ENCODE measurements at places on chromosomes 7 and 10. TPM values are rescaled to one million over a fixed set of nuclear protein-coding genes. Genes with fewer than 3 reads are reported as not detected.

Gene ARHGEF35
- 0.73 TPM for total RNA-seq

Gene UCMA
- not detected for total RNA-seq

Gene PRR15
- 0.30 TPM for total RNA-seq

Gene LOXL4
- total RNA-seq, result 9.1 TPM

Gene MYPN
- 0.79 TPM for total RNA-seq

Gene LIPF
- not detected for total RNA-seq

Gene RBP4
- not detected for total RNA-seq

Gene CTAGE8
- not detected for total RNA-seq

Gene ELFN1
- total RNA-seq, result 0.84 TPM

Gene SEMA3E
- total RNA-seq, result 0.27 TPM

Gene TRPV6
- total RNA-seq, result not detected

Gene ACTL6B
- total RNA-seq, result not detected

Gene ADK
- 51.2 TPM for total RNA-seq

Gene NUTM2D
- 1.9 TPM for total RNA-seq

Gene C7orf57
- total RNA-seq, result 0.15 TPM

Gene CUZD1
- 1.5 TPM for total RNA-seq

Gene CC2D2B
- not detected for total RNA-seq

Gene WDFY4
- total RNA-seq, result 3.5 TPM

Gene ATOH7
- not detected for total RNA-seq

Gene MLXIPL
- not detected for total RNA-seq

Gene NOBOX
- not detected for total RNA-seq

Gene PAPOLB
- total RNA-seq, result not detected

Gene ZNF804B
- not detected for total RNA-seq

Gene FEZF1
- not detected for total RNA-seq

Gene CAMK2B
- total RNA-seq, result 0.20 TPM

Gene CALML3
- not detected for total RNA-seq

Gene SNX13
- 33.7 TPM for total RNA-seq

Gene TEX36
- not detected for total RNA-seq

Gene MSMB
- total RNA-seq, result not detected

Gene AGAP9
- total RNA-seq, result 1.8 TPM

Gene IFIT1B
- total RNA-seq, result not detected

Gene MICALL2
- total RNA-seq, result 20.2 TPM

Gene CDHR3
- total RNA-seq, result 0.30 TPM

Gene OLAH
- 2.5 TPM for total RNA-seq

Gene TPST1
- 15.3 TPM for total RNA-seq

Gene MAGI2
- total RNA-seq, result 0.84 TPM

Gene CELF2
- total RNA-seq, result 15.6 TPM

Gene EZH2
- 8.1 TPM for total RNA-seq

Gene EGR2
- total RNA-seq, result not detected

Gene FBXO24
- total RNA-seq, result not detected

Gene C7orf33
- not detected for total RNA-seq

Gene CPA2
- total RNA-seq, result not detected

Gene UTF1
- total RNA-seq, result not detected

Gene GDF10
- total RNA-seq, result not detected

Gene DCLRE1A
- 5.5 TPM for total RNA-seq

Gene LDB1
- 16.5 TPM for total RNA-seq

Gene CCDC172
- not detected for total RNA-seq

Gene MYO3A
- total RNA-seq, result not detected

Gene DBF4
- total RNA-seq, result 39.7 TPM

Gene PRRT4
- not detected for total RNA-seq

Gene TMEM213
- not detected for total RNA-seq

Gene MYL10
- total RNA-seq, result not detected

Gene ATRNL1
- not detected for total RNA-seq

Gene ZNF485
- 1.1 TPM for total RNA-seq

Gene RPEL1
- total RNA-seq, result not detected

Gene GPC2
- 0.89 TPM for total RNA-seq

Gene ABCF2
- total RNA-seq, result 72.6 TPM

Gene RHOBTB1
- 18.5 TPM for total RNA-seq

All from mammary microvascular endothelial cell (primary cell).